ENCODE measurements at places on chromosomes 13 and 19. TPM values are rescaled to one million over a fixed set of nuclear protein-coding genes. Genes with fewer than 3 reads are reported as not detected.

DNA sequence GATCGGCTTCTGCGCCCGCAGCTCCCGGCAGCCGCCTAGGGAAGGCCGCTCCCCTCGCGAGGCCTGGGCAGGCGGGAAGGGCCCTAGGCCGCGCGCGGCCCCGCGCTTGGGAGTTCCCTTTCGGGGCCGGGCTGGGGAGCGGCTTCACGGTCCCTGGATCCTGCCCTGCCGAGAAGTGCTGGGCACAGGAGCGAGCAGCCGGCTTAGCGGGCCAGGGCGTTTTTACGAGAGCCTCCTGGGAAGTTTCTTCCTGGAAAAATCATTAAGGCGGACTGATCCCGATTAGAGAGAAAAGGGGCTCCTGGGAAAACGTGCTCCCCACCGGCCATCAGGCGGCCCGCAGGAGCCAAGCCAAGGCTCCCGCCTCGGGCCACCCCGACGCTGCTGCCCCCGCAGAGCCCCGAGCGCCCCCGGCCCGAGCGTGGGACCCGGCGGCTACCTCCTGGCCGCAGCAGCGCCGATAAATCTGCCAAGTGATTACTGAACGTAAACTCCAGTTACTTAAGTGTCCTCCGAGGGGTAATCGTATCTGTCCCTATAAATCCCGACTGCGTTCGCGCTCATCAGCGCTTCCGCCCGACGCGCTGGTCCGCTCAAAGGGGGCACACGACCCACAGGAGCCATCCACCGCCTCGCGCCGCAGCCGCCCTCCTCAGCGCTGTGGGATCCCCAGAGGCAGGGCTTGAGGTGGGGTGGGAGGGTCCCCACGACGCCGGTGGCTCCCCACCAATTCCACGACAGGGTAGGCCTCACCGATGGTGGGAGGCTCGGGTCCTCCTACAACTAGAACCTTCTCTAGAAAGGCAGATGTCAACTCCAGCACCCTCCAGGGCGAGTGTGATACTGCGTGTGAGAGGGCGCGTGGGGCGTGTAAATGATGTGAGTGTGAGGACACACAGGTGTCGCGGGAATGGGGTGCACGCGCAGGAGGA, 2.8 kb downstream of the ZIC5 start:
- H3K4me1 ChIP-seq: peaks cover 20% of the 10 kb centered on the region
- H3K27me3 ChIP-seq: peaks cover 71% of the 10 kb centered on the region
- peaks cover 7% of the 10 kb centered on the region for H3K36me3 ChIP-seq
- peak; percentile 35 for DNase-seq
- peak overlapping the region; percentile 71 for H3K4me3 ChIP-seq

DNA sequence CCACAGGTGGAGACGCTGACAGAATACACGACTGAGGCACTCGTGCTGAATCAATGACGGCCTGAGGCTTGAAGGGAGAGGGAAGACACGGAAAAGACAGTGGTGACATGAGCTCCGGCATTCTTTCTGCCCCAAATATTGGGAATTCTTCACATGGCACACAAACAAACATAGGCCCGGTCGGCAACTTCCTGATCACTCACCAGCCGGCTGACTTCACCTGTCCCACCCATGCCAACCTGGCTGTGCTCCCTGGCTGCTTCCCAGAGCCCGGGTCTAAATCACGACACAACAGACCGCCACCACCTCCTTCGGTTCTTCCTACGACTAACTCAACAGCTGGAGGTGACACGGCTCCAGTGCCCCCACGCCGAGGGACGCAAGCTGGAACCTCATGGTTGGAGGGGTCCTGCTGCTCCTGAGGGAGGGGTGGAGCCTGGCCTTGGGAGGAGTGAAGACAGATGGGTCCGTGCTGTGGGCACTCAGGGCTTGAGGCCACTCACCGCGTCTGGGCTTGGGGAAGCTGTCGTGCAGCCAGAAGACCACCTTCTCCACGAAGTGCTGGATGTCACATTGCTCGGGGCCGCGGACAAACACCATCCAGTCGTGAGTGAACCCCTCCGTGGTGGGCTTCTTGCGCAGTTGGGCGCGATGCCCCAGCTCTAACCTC, 9.6 kb downstream of the MLLT1 start:
- H3K4me1 ChIP-seq: peaks cover 12% of the 10 kb centered on the region
- H3K27me3 ChIP-seq: no peaks in the 10 kb centered on the region
- H3K27ac ChIP-seq: no peak overlapping the region
- peaks cover 2% of the 10 kb centered on the region for H3K36me3 ChIP-seq
- H3K4me3 ChIP-seq: no peak overlapping the region

DNA sequence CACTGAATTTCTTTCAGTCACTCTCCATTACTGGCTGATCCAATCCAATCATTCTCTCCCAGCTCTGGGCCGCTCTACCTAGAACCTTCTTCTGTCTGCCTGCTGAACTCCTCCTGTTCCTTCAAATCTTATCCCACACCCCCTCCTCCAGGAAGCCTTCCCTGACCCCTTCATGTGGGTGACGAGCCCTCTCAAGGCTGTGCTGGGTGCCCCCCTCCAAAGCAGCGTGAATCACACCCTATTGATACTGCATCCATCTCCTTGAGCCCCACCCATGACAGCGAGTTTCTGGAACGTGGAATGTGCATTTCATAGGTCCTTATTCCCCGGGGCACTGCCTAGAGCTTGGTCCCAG, 3.2 kb downstream of the PIH1D1 start:
- peak overlapping the region; percentile 18 for H3K27ac ChIP-seq
- no peaks in the 10 kb centered on the region for H3K27me3 ChIP-seq
- H3K36me3 ChIP-seq: peaks cover 21% of the 10 kb centered on the region
- H3K4me3 ChIP-seq: no peak overlapping the region

DNA sequence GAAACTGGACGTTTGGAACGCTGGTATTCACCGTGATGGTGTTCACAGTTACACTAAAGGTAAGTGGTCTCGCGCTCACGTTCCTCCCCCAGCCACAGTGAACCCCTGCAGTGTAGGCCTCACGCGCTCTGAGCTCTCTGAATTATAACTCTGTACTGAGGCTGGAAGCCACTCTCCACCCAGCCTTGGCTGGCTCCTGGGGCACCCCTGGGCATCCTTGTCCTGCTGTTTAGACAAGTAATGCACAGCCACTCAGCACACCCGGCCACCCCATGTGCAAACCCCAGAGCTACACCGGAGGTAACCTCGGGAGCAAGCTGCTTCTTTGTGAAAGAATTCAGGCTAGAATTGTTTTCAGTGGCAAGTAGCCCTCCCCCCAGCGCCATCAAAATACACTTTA, 97.3 kb upstream of the MCF2L start:
- no peak overlapping the region for H3K27ac ChIP-seq
- H3K4me3 ChIP-seq: no peak overlapping the region
- peaks cover 38% of the 10 kb centered on the region for H3K36me3 ChIP-seq
- peaks cover 8% of the 10 kb centered on the region for H3K4me1 ChIP-seq

DNA sequence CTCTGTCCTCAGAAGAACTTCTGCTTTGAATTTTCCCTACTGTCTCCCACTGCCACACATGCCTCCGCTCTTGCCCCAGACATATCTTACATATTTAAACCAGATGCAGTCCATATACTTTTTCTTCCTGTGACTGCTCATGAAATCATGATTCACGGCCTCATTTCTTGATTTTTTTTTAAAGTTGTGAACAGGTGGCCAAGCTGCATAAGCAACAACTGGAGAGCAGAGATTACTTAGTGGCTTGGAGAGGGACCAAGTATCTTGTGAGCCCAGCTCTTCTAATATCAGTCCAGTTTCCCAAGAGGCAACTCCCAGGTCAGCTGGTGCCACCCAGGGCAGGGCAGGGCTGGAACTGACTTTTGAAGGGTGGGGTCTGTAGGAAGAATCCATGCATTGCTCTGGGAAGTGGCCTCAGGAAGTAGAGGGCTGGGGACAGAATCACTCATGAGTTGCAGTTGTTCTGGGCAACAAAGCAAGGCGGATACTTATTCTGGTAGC, 152.4 kb downstream of the LMO7 start:
- no peak overlapping the region for H3K27ac ChIP-seq
- H3K27me3 ChIP-seq: no peaks in the 10 kb centered on the region
- peaks cover 9% of the 10 kb centered on the region for H3K36me3 ChIP-seq

- no peak overlapping the region for H3K4me3 ChIP-seq
- H3K27ac ChIP-seq: no peak overlapping the region
- no peak for DNase-seq
- no peaks in the 10 kb centered on the region for H3K36me3 ChIP-seq
Observed at GRCh38 chr13:87042946-87043345, 628.2 kb upstream of the SLITRK5 start.

GRCh38 chr19:31515931-31516330, 166.7 kb upstream of the TSHZ3 start:
- no peak overlapping the region for H3K4me3 ChIP-seq
- DNase-seq: no peak
- H3K27ac ChIP-seq: no peak overlapping the region
- no peaks in the 10 kb centered on the region for H3K36me3 ChIP-seq
- H3K4me1 ChIP-seq: no peaks in the 10 kb centered on the region
- no peaks in the 10 kb centered on the region for H3K27me3 ChIP-seq

DNA sequence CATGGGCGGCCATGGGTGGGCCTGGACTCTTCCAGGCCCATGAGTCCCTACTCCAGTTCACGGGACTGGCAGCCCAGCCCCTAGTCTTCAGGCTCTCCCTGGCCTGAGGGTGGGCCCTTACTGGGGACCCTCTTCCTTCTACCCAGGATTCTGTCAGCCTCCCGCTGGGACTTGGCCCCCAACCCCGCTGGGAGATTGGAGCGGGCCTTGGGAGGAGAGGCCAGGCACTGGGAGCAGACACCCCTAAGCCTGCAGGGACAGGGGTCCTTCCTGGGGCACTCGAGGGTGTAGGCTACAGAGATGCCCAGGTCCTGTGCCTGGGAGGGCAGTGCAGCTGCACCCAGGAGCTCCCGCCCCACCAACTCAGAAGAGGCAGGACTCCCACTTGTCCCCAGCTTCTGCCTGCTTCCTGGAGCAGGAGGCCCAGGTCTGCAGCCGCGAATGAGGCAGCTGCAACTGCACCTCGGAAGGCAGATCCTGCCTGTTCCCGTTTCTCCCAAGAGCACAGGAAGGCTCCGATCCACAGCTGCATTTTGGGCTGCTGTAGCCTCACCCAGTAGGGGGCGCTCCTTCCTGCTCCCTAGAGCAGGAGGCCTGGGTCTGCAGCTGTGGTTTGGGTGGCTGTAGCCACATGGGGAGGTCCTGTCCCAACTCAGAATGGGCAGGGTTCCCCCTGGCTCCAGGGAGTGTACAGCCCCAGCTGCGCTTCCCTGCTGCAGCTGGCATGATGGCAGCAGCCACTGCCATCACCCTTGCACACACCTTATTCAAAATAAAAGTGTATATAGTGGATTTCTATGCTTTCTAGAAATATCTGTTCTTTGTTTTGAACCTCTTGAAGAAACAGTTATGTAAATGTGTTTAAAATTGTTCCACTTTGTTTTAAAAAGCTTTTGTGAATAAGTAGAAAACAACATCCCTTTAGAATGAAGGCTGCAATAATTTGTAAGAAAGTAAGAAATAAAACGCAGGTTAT, 46.8 kb downstream of the TEX26 start:
- no peak overlapping the region for H3K4me3 ChIP-seq
- H3K36me3 ChIP-seq: no peaks in the 10 kb centered on the region
- peaks cover 42% of the 10 kb centered on the region for H3K27me3 ChIP-seq

DNA sequence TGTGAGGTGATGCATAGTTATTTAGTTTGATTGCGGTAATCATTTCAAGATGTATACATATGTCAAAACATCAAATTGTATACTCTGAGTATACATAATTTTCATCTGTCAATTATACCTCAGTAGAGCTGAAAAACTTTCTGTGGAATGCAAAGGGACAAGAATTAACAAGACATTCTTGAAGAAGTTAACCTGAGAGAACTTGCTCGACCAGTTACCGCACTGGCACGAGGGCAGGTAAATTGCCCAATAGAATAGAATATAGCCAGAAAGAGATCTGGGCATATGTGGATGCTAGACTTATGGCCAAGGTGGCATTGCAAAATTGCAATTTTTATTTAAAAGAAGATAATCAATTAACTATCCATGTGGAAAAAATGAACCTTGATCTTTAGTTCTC, 42.3 kb upstream of the GJB6 start:
- H3K36me3 ChIP-seq: no peaks in the 10 kb centered on the region
- H3K27ac ChIP-seq: no peak overlapping the region
- no peak overlapping the region for H3K4me3 ChIP-seq
- DNase-seq: no peak
- H3K4me1 ChIP-seq: no peaks in the 10 kb centered on the region
- peaks cover 10% of the 10 kb centered on the region for H3K27me3 ChIP-seq

DNA sequence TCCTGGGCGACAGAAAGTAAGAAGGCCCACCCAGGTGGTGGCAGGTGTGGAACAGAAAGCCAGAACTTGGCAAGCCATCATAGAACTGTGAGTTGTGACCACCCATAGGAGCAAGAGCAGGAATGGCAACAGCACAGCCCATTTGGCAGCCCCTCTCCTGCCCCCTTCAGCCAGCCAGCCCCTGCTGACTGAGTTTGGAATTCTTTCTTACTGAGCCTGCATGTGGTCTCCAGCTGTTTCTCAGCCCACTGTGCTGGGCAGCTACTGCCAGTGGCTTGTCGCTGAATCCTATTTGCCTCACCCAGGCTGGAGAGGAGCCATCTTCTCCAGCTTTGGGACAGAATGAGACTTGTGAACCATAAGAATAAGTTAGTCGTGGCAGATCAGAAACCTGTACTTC, 28.3 kb downstream of the CNMD start:
- H3K27ac ChIP-seq: no peak overlapping the region
- DNase-seq: no peak
- H3K4me3 ChIP-seq: no peak overlapping the region
- no peaks in the 10 kb centered on the region for H3K4me1 ChIP-seq
- peaks cover 2% of the 10 kb centered on the region for H3K27me3 ChIP-seq

- no peak overlapping the region for H3K27ac ChIP-seq
Observed at GRCh38 chr13:86976521-86977324, 694.4 kb upstream of the SLITRK5 start.

DNA sequence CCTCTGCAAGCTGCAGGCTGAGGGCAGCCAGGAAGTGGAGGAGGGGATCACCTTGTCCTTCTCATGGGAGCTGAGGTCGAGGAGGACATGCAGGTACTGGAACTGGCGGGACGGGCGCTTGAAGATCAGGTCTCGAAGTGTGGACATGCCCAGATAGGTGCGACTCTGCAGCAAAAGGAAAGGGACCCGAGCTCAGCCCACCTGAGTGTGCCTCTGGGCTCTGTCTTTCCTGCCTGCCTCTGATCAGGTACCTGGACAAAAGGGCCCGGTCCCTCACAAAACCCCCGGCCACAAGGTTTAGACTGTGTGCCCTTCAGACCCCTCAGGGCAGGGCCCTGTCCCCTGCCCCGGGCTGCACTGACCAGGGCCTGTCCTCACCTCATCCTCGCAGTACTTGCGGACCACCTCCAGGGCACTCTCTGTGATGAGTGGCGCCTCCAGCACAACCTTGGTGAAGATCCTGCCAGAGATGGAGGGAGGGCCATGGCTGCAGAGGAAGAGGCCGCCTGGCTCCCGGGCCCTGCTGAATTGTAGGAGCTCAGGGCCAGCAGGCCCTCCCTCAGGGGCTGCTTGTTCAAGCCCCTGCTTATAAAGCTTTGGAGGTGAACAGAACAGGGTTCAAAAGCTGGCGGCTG, 12.5 kb upstream of the RSPH6A start:
- DNase-seq: no peak
- H3K27me3 ChIP-seq: no peaks in the 10 kb centered on the region
- H3K27ac ChIP-seq: peak overlapping the region; percentile 45
- H3K36me3 ChIP-seq: peaks cover 18% of the 10 kb centered on the region

Gene ELOF1
- 47.0 TPM for total RNA-seq

Gene POGLUT2
- total RNA-seq: 8.8 TPM

Gene GSK3A
- total RNA-seq: 41.0 TPM

Gene SKA3
- 30.9 TPM for total RNA-seq

Gene KL
- total RNA-seq: 0.64 TPM

Gene GNA15
- 17.9 TPM for total RNA-seq

Gene ZNF229
- 2.6 TPM for total RNA-seq

Data from activated naive CD8-positive, alpha-beta T cell treated with anti-CD3 and anti-CD28 coated beads, Interleukin-2, amount 10 ng/mL, durations not matched to agents 7 days and 5 days (primary cell).